NCI-H510A (cell line): ENCODE measurements at places on chromosomes 4 and X.
A peak's percentile ranks its signal among the peaks of the same experiment; 100 is the strongest.

- no peak for DNase-seq
These were observed 86.6 kb upstream of the GC start for GRCh38 chr4:71870456-71870855.

DNA sequence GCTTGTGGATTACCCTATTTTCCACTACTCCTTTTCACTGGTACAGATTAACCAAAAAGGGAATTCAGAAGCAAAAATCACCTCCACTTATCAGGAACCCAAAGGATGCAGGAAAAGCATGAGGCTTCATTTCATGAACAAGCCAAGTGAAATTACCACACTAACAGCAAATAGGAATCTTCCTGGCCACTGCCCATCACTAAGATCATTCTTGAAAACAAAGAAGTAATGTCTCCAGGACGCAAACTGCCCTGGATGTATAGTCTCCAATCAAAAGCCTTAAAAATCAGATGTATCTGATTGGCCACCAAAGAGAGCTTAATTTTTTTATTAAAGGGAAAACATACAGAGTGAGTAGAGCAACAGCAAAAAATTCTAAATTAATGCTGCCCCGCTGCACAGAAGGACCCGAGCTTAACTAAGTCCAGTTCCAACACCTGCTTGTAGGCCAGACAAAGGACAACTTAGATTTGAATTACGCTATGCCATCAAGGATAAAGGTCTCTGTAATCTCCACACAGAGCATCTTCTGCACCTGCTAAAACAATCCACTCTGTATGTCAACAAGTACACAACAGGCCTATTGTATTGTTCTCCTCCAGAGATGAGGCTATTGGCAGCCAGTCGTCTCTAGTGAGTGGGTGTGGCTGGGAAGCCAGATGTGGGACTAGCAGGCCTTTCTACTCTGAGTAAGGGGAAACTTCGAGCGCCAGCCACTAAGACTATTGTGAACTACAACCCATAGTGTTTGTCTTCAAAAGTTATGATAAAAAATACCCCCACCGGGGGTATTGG is 12.4 kb downstream of the ZDHHC9 start:
- peak; percentile 30 for DNase-seq

DNA sequence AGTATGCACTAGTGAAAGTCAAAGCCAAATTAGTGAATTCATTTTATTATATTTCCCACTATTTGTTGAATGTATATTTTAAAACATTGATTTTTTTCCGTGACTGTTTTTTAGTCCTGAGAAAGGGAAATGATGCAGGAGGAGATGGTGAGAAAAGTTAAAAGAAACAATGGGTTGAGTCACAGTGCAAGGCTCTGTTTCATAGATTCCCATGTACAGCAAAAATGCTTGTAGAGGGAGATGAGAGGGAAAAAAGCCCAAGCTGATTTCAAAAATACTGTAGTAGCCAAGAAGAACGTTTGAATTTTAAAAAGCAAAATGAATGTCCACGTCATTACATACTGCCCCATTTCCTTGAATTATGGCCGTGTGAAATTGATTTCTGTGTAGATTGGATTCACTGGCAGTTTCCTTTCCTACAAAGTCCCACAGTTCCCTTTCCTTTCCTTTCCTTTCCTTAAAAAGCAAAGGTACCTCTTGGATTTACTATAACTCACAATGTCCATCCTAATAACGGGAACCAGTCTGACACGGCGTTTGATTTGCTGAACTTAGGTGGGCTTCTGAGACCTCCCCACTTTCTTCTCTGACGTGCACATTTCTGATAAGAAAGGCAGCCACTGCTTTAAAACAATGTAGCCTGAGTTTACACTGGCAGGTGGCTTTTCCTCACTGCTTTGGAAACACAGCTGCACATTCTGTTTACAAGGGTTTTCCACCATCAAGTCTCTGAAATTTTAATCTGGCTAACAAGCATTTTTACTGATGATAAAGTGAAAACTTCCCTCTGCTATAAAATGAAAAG is 63.7 kb downstream of the SPCS3 start:
- DNase-seq: no peak

DNA sequence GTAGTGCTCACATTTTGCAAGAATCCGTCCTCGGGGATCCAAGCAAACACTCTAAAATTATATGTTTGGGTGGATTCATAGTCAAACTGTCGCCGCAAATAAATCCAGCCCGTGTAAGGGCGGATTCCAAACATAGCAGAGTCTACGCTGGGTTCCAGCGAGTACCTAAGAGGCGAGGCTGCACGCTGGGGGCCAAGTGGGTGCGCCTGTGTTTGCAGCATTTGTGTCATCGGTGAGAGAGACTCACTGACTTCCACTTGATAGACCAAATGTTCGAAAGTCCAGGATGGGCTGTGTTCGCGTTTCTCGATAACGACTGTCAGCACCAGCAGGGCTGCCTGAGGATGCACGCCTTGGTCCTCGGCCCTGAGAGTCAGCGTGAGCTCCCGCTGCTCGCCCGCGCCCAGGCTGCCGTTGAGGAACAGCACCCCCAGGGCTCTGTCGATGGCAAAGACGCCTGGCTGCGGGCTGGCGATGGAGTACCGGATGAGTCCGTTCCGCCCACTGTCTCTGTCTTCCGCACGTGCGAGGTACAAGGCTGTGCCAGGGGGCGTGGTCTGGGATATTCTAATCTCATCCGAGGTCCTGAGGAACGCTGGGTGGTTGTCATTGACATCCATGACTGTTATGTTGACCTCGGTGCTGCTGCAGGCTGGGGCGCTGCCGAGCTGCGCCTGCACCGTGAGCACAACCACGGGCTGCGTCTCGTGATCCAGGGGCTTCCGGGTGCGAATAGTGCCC is 158.7 kb downstream of the DCHS2 start:
- DNase-seq: peak; percentile 70

GRCh38 chr4:169189372-169189771 is 81.4 kb downstream of the SH3RF1 start:
- no peak for DNase-seq

DNA sequence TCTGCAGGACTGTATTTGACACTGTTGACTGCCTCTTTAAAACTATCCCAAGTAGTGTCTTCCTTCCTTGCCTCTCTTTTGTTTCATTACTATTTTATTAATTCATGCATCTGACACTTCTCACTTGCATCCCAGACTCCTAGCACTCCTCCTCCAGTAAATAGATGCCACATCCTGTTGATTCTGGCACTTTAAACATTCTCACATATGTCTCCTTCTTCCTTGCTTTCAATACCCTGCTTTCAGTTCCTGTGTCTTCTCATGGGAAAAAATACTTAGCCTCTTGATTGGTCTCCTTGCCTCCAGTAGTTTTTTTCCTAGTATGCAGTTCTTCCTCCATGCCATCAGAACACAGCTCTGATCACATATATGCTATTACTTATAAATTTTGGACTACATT is 5.1 kb downstream of the RNF128 start:
- DNase-seq: no peak

GRCh38 chr4:62901101-62901500 is 1508.1 kb downstream of the TECRL start:
- no peak for DNase-seq

- no peak for DNase-seq
These were observed 52.0 kb downstream of the INTS6L start for GRCh38 chrX:135572436-135572835.

GRCh38 chr4:183256756-183257385 is 63.2 kb downstream of the CLDN22 start:
- peak; percentile 4 for DNase-seq

GRCh38 chrX:42109428-42109827 is 186.1 kb upstream of the CASK start:
- no peak for DNase-seq

- DNase-seq: no peak
These were observed 80.4 kb downstream of the CT47B1 start for GRCh38 chrX:120795301-120795700.

- DNase-seq: no peak
These were observed 119.2 kb downstream of the IRF2 start for GRCh38 chr4:184355111-184355604.

GRCh38 chr4:26861434-26862186 is 969 bp downstream of the STIM2 start:
- no peak for DNase-seq

DNA sequence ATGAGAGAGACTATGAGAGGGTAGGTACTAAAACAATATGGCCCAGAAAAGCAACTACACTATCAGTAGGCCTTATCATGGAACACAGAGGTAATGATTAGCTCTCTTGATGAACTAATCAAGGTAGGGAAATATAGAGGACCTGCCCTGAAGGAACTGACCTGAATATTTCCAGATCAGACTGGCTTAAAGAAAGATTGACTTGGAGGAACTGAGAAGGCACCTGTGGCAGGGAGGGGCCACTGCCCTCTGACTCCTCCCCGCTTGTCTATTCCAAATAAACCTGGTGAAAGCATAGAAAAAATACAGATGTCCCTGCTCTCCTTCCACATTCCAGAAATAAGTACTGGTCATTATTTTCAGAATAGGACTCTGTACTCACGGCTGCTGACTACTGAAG is 5.5 kb downstream of the RPS6KA6 start:
- no peak for DNase-seq

DNA sequence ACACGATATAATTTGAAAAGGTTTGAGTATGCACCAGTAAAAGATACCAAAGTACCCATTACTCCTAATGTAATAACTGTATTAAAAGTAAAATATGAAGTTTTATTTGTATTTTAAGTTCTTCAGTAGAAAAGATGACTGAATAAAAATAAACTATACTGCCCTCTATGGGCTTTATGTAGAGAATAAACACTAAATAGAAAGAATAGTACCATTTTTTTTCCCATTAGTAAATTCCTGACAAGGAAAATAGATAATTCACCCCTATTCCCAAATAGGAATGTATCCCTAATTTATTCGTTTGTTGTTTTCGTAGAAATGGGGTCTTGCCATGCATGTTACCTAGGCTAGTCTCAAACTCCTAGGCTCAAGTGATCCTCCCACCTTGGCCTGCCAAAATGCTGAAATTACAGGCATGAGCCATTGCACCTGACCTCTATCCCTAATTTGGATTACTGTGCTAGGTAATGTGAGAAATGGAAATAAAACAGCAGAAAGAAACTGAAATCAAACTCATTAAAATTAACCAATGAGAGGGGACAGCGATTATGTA is 73.6 kb upstream of the COX18 start:
- DNase-seq: no peak

DNA sequence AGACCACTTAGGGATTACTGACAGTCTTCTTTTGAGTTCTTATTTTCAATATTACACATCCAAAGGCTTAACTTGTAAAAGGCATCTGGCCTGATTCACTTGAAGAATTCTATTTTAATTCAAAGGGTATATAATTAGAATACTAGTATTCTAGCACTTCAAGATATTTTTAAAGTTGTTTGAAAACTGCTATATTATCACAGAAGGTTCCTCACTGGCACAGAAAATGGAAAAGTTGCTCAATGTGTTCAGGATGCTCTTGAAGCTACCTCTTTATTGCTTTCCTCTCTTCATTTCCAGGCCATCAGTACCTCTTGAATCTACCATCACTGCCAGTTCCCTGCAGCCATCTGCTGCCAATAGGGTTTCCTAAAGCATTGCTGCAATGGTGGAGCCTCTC is 271.4 kb downstream of the KCNIP4 start:
- no peak for DNase-seq

DNA sequence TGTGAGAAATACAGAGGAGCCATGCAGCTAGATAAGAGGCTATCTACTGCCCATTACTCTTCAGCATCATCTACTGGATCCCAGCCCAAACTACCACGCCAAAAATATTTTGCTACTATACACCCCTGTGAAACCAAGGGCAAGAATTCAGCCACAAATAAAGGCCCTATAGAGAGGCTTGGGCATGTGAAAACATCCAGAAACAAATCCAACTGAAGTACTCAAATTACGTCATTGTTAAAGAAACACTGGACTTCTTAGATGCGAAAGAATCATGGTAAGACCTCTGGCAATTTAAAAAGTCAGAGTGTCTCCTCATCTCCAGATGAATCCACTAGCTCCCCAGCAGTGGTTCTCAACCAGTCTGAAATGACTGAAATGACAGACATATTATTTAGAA is 12.8 kb downstream of the NDST3 start:
- DNase-seq: no peak

DNA sequence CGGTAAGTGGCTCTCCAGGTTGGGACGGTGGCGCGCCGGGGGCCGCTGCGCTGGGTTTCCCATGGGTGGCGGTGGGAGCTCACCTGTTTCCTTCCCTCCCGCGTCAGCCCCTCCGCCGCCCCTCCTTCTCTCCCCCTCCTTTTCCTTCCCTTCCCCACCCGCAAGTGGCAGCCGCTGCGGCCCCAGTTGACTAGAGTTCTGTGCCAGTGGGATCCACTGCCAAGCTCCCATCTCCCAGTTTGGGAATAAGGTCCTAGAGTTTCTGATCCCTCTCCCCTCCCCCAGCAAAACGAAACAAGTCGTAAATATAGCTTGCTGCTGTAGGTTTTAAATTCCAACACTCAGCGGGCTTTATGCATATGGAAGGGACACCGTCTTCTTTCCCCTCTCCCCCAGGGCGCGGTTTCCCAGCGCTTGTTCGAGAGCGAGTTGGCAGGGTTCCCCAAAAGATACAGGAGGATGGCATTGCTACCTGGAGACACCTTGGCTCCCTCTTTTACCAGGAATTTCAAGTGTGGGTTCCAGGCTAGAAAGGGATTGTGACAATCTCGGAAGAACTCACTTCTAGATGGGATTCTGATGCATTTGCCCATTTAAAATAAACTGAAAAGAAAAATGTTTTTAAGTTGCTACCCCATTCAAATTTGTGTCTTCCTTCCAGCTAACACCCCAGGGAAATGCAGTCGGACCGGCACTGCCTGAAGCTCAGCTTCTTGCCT is 1.2 kb downstream of the TLL1 start:
- no peak for DNase-seq

DNA sequence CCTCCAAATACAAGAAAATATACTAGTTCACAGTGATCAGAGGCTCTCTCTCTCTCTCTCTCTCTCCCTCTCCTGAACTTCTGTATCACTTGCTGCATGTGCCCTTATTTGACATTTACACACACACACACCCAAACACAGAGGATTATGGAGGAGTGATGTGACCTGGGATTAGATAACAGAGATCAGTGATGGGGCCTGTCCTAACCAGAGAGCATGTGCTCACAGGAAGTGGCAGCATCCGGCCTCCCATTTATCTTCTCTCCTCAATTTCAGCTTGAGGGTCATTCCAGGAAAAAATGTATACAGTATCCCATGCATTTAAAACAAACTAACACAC is 143.0 kb downstream of the TSPAN5 start:
- DNase-seq: no peak

DNA sequence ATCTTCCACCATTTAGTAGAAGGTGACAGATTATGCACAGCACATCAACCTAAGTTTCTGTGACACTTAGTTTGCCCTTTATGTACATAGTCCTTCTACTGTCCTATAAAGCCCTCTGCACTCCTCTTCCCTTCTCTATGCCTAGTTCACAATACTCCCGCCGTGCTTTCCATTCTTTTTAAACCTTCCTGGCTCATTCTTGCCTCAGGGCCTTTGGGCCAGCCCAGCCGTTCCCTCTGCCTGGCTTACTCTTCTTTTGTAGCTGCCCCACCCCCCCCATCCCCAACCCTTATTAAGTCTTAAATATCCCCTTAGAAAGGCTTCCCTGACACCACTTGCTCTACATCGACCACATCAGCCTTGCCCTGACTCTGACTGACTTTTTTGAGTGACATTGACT is 33.0 kb downstream of the SGMS2 start:
- no peak for DNase-seq

GRCh38 chrX:38216642-38217041 is 4.0 kb downstream of the SRPX start:
- DNase-seq: no peak

GRCh38 chrX:151977923-151978322 is 3.4 kb upstream of the GABRE start:
- no peak for DNase-seq

- DNase-seq: no peak
These were observed 8.3 kb downstream of the GPRIN3 start for GRCh38 chr4:89299153-89299791.
